Fibroblast of the aortic adventitia (primary cell): ENCODE measurements at places on chromosomes 4 and X. TPM values are rescaled to one million over a fixed set of nuclear protein-coding genes. Genes with fewer than 3 reads are reported as not detected.

The TRIM75 gene
- total RNA-seq, result not detected in 2 replicates

The FRMD7 gene
- total RNA-seq, result not detected in 2 replicates

The USP26 gene
- not detected in 2 replicates for total RNA-seq

The BBS7 gene
- 17.8 and 24.3 TPM in 2 replicates for total RNA-seq

The TMEM154 gene
- 5.5 and 15.5 TPM in 2 replicates for total RNA-seq

The GABRQ gene
- total RNA-seq, result not detected in 2 replicates

The HSFX2 gene
- 0.36 TPM in 1 of 2 replicates, not detected in the other for total RNA-seq

The RAB40A gene
- 0.27 and 0.57 TPM in 2 replicates for total RNA-seq

The PPP2R2C gene
- 0.49 TPM in 1 of 2 replicates, not detected in the other for total RNA-seq

The NHSL2 gene
- 3.9 and 6.8 TPM in 2 replicates for total RNA-seq

The GRPR gene
- total RNA-seq, result not detected in 2 replicates

The SSX4B gene
- total RNA-seq, result not detected in 2 replicates

The TAF7L gene
- total RNA-seq, result 0.63 and 0.98 TPM in 2 replicates

The TEX13A gene
- not detected in 2 replicates for total RNA-seq

The VCX3A gene
- not detected in 2 replicates for total RNA-seq

The ZNF732 gene
- 0.27 and 0.57 TPM in 2 replicates for total RNA-seq

The SPANXN1 gene
- not detected in 2 replicates for total RNA-seq

The FBXW7 gene
- 59.7 and 77.0 TPM in 2 replicates for total RNA-seq

The MAGEA4 gene
- not detected in 2 replicates for total RNA-seq

The NWD2 gene
- not detected in 2 replicates for total RNA-seq

The PPP1R2C gene
- total RNA-seq, result not detected in 2 replicates

The SERTM2 gene
- total RNA-seq, result not detected in 2 replicates

The AFAP1 gene
- 66.0 and 83.9 TPM in 2 replicates for total RNA-seq

The TMEM184C gene
- 20.9 and 38.2 TPM in 2 replicates for total RNA-seq
